GF-D8 (cell line): ENCODE measurements at places on chromosomes 16 and 17.

GRCh38 chr17:19670908-19671307 lies 22.4 kb downstream of the ALDH3A2 start:
- DNase-seq, result no peak

- DNase-seq, result no peak
Observed at GRCh38 chr17:37191219-37191618, 184.6 kb upstream of the C17orf78 start.

- no peak for DNase-seq
Observed at GRCh38 chr17:57794841-57795240, 49.7 kb upstream of the CCDC182 start.

GRCh38 chr16:53048139-53048915 lies 4.4 kb downstream of the CHD9NB start:
- DNase-seq, result no peak

- no peak for DNase-seq
Observed at GRCh38 chr16:12572316-12572985, 231.2 kb downstream of the CPPED1 start.
